ENCODE measurements at places on chromosomes 2 and 18.

- no peak for DNase-seq
These were observed 290.0 kb downstream of the CYP26B1 start for GRCh38 chr2:71857636-71858035.

GRCh38 chr2:173580351-173580750, 225.7 kb downstream of the CDCA7 start:
- DNase-seq, result no peak

GRCh38 chr18:44036501-44036900, 644.2 kb upstream of the SETBP1 start:
- no peak for DNase-seq

- DNase-seq, result no peak
These were observed 46.6 kb downstream of the FSIP2 start for GRCh38 chr2:185785156-185785555.

GRCh38 chr18:59022167-59022945, 117.3 kb upstream of the SEC11C start:
- DNase-seq, result peak; percentile 5

DNA sequence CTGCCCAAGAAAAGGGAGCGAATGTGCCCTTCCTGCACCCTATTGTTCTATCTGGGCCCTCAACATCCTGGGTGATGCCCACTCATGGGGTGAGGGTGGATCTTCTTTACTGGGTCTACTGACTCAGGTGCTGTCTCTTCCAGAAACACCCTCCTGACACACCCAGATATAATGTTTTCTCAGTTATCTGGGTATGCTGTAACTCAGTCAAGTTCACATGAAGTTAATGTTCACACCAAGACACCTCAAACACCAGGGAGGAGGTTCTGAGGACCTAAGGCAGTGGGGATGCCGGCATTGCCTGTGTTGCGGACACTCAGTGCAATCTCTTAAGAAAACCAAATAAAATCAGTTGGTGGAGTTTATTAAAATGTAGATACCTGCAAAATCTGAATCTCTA, 500.9 kb downstream of the BCL11A start:
- no peak for DNase-seq

DNA sequence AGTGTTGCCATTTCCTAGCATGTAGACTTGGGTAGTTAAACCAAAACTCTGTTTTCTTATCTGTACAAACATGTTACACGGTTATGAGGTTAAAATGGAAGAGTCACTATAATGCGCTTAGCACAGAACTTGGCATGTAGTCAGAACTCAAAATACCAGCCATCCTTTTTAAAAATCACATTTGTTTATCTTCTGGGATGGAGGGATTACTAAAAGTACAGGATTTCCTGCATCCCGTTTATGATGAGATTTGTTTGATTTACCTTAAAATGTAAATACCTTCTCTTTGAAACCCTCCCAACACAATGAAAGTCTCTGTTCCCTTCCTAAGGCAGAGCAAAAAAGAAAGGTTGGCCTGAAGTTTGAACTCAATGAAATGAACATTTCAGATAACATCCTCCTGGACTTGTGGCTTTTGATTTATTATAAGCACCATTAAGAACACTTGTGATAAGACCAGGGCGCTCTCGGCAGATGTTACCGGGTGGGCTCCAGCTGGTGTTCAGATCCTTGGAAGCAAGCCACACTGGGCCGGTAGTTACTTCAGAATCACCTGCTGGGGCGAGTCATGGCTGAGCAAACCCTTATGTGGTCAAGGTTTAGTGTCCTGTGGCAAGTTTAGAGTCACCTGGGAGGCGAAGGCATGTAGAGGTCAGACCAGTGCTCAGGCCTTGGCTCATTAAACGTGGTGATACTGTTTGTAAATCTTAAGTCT, 105.7 kb downstream of the MGAT5 start:
- DNase-seq, result peak; percentile 66

- DNase-seq, result no peak
These were observed 172.2 kb upstream of the ID2 start for GRCh38 chr2:8509621-8510020.

DNA sequence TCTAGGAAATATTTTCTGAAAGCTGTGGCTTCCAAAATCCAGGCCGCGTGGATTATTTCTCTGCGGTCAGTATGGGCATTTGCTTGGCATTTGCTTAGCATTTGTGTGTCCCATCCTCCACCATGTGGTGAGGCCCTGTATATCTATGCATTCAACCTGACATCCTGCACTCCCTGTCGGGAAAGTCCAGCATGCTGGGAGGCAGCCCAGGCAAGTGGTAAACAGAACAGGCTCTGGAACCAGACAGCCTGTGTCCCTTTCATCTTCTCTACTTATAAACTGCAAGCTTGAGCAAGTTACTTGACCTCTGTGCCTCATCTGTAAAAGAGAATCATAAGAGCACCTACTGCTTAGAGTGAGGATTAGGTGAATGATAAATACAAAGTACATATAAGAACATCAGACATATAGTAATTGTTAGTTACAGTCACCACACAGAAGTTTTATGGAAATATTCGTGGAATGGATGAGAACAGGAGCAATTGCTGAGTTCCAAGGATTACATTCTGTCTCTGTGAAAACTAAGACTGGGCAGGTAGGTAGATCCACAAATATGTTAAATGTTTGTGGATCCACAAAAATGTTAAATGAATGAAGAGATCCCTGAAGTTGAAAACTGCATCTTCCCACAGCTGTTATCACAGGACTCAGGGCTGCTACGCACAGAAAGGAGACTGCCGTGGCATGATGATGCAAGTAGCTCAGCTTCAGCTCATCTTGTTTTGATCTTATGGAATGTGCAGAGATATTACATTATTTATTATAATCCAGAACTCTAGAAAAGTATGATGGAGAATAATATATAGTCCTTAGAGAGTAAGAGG, 317.0 kb upstream of the MMADHC start:
- DNase-seq, result no peak

GRCh38 chr2:149221898-149222297, 108.5 kb upstream of the LYPD6 start:
- DNase-seq, result no peak

DNA sequence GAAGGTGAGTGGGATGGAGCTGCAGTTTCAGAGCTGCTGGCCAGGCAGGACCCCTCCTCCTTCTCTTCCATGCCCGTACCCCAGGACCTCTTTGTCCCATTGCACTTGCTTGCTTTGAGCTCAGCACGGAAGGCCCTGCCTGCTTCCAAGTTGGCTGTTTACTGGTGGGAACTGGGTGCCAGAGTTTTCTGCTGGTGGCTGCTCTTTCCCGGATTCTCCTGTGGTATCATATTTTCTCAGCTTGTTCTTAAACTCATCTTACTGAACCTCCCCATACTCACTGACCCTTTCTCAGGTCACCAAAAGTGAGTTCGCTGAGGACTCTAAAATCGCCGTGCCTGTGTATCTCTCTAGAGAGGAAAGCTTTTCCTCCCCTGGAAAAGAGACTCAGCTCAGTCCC, 297.7 kb upstream of the TNP1 start:
- DNase-seq, result no peak

- DNase-seq, result no peak
These were observed 121.0 kb downstream of the MAP3K20 start for GRCh38 chr2:173196638-173197037.

GRCh38 chr2:187415449-187415848, 32.6 kb downstream of the CALCRL start:
- DNase-seq, result no peak

- no peak for DNase-seq
These were observed 2.7 kb upstream of the DTYMK start for GRCh38 chr2:241689306-241689705.

- no peak for DNase-seq
These were observed 176.3 kb downstream of the ANAPC1 start for GRCh38 chr2:111707700-111708099.

- no peak for DNase-seq
These were observed 298.0 kb downstream of the ZNF407 start for GRCh38 chr18:74895686-74896085.

DNA sequence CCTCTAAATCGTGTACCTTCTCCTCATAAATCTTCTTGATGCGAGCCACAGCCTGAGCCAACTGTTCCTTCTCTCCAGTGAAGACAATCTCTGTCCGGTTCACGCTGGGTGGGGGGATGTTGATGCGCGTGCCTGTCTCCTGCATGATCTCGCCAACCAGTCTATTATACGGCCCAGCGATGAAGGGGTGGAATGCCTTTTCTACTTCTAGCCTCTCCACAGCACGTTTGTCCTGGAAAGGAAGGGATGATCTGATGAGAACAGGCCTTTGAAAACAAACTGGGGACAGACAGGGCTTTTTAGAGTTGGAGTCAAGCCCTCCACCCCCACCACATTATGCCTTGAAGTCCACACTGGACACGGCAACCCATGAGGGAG, 59.3 kb downstream of the HDLBP start:
- no peak for DNase-seq

- DNase-seq, result peak; percentile 63
These were observed at the start of gene DRC1 for GRCh38 chr2:26401739-26402541. Gene DRC1, plus strand, starts transcription at chr2:26401920. Its CDS starts 70 bp downstream, at chr2:26401990.

DNA sequence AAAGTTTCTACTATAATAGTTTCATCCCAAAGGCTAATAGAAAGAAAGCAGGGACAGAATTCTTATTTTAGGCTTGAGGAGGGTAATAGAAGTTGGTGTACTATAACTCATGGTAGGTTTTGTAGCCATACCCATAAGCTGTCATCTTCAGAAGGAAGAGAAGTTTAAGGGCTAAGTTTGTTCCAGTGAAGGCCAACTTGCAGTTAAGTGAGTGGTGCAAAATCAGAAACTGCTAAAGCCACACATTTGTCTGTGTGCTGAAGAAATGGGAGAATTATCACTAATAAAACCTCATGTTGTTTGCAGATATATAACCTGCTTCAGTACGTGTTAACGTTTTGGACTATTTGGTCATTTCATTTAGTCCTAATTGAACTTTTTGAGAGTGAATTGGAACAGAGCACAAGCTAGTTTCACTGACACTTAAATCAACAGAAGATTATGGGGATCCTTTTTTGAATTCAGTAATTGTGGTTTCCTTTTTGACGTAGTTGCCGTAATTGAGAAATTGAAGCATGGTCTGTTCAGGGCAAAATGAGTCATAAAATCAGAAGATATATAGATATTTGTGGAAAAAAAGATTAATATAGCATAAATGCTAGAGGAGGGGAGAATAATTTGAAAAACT, 69.1 kb downstream of the PHLPP1 start:
- DNase-seq, result no peak

DNA sequence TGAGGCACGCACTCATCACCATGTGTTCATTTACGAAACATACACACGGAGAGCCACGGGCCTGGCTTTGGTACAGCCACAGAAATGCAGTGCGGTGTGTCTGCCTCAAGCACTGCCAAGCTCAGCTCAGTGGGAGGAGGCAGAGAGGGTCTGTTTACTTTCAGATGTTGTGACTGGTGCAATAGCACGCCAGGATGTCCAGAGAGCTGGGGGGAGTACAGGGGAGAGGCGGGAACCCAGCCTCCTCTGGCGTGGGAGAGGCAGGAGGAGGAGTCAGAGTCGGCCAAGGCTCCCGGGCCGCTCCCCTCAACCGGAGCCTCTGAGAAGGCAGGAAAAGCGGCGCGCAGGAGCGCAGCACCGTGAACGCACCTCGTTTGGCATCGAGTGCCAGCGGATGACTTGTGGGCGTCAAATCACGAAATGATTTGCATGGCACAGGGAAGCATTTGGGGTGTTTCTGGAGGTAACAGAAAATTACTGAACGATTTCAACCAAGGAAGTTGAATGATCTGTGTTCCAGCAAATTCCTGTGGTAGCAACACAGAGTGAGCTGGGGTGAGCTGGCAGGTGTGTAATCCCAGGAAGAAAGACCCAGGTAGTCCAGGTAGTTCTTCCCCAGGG, 143.0 kb downstream of the ZNF516 start:
- peak; percentile 61 for DNase-seq

GRCh38 chr2:184729581-184729980, 131.3 kb downstream of the ZNF804A start:
- DNase-seq, result no peak

DNA sequence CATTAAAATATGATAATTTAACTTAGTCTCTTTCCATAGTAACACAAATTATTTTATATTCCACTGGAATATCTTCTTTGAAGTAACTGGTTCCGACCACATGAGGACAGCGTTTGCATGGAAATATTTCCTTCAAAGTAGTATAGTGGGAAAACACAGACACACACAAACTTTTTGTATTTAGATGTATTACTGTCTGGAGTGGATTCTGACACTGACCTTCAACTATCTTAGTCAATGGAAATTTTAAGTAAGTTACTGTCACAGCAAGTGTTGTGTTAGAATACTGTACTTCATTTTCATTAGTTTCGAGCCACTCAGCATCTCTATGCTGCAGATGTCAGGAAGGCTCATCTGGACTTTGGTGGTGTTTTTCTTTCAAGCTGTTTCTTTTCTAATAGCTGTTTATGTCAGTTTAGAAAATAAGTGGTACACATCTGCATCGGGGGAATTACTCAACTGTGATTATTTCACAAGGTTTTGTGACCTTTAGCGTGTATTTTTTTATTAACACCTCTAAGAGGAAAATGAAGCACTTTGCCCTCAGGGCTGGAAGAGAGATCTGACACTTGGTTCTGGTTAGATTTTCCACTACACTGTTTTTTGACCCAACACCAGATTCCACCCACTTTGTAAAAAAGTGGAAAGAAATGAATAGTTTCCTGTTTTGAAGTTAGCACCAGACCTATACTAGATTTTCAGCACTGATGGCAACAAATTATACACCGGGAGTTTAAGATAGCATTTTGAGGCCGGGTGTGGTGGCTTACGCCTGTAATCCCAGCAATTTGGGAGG, 18.9 kb upstream of the THOC1 start:
- no peak for DNase-seq

DNA sequence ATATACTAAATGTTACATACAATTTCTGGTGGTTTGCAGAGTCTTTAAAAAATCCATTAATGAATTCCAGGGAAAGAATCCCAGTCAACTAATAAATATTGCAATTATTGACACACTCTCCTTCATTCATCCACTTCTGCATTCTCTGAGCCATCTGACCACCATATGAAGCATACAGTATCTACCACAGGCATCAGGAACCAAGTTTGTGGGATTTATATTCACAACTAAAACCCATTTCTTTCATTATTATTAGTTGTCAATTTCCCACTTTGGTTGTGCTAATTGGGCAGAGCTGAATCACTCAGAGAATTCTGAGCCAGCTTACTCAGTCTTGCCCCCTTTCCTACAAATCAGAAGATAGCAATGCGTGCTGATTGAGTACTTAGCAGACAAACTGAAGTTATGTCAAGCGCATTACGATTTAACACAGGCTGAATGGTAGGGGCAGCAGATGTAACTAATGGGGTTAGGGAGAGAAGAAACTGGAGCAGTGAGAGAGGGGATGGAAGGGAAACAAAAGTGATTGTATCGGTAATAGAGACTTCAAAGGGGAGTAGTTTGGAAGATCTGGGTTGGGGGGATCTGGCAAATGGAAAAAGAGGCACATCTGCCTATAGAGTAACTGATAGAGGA, 52.3 kb downstream of the ZEB2 start:
- no peak for DNase-seq

- no peak for DNase-seq
These were observed 283.6 kb downstream of the TMX3 start for GRCh38 chr18:68431111-68431921.

GRCh38 chr2:144835634-144836350, 315.9 kb upstream of the ZEB2 start:
- no peak for DNase-seq
